ENCODE measurements at places on chromosomes 5 and 9.

- no peaks in the 10 kb centered on the region for H3K27me3 ChIP-seq
- no peaks in the 10 kb centered on the region for H3K4me1 ChIP-seq
- no peak for DNase-seq
- H3K36me3 ChIP-seq, result no peaks in the 10 kb centered on the region
- no peak overlapping the region for H3K4me3 ChIP-seq
These were observed 457.5 kb downstream of the ENC1 start for GRCh38 chr5:74183041-74183440.

GRCh38 chr5:139207297-139208000 is 9.3 kb upstream of the SIL1 start:
- no peak overlapping the region for H3K27ac ChIP-seq
- no peaks in the 10 kb centered on the region for H3K27me3 ChIP-seq
- peaks cover 4% of the 10 kb centered on the region for H3K4me1 ChIP-seq
- H3K36me3 ChIP-seq, result no peaks in the 10 kb centered on the region
- no peak for DNase-seq

DNA sequence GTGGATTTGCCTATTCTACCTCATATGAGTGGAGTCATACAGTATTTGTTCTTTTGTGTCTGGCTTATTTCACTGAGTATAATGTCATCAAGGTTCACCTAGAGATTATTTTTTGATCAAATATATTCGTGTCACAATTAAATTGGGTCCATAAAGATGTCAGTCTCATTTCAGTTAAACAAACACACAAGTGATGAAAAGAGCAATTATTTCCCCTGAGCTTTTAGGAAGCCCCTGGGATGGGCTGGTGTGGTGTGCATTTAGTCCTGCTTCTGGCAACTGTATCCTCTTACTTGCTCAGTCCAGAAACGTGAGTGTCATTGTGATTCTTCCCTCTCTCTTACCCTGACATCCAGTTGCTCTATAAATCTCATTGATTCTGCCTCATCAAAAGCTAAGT is 52.8 kb upstream of the CARTPT start:
- no peak for DNase-seq
- H3K4me3 ChIP-seq, result no peak overlapping the region
- no peaks in the 10 kb centered on the region for H3K36me3 ChIP-seq
- peaks cover 6% of the 10 kb centered on the region for H3K27me3 ChIP-seq
- no peak overlapping the region for H3K27ac ChIP-seq

GRCh38 chr5:172765766-172766286 is 5.2 kb downstream of the DUSP1 start:
- H3K36me3 ChIP-seq, result peaks cover 19% of the 10 kb centered on the region
- no peak overlapping the region for H3K27ac ChIP-seq
- DNase-seq, result no peak
- H3K4me3 ChIP-seq, result peak overlapping the region; percentile 55
- H3K27me3 ChIP-seq, result no peaks in the 10 kb centered on the region

- H3K4me1 ChIP-seq, result peaks cover 38% of the 10 kb centered on the region
- peak overlapping the region; percentile 68 for H3K27ac ChIP-seq
- peaks cover 16% of the 10 kb centered on the region for H3K36me3 ChIP-seq
- peak overlapping the region; percentile 85 for H3K4me3 ChIP-seq
These were observed 181 bp downstream of the DAP start for GRCh38 chr5:10760921-10761184.

- no peaks in the 10 kb centered on the region for H3K27me3 ChIP-seq
- peak; percentile 50 for DNase-seq
- H3K36me3 ChIP-seq, result peaks cover 31% of the 10 kb centered on the region
- no peak overlapping the region for H3K4me3 ChIP-seq
These were observed 59.4 kb downstream of the DAP start for GRCh38 chr5:10701567-10702039.

DNA sequence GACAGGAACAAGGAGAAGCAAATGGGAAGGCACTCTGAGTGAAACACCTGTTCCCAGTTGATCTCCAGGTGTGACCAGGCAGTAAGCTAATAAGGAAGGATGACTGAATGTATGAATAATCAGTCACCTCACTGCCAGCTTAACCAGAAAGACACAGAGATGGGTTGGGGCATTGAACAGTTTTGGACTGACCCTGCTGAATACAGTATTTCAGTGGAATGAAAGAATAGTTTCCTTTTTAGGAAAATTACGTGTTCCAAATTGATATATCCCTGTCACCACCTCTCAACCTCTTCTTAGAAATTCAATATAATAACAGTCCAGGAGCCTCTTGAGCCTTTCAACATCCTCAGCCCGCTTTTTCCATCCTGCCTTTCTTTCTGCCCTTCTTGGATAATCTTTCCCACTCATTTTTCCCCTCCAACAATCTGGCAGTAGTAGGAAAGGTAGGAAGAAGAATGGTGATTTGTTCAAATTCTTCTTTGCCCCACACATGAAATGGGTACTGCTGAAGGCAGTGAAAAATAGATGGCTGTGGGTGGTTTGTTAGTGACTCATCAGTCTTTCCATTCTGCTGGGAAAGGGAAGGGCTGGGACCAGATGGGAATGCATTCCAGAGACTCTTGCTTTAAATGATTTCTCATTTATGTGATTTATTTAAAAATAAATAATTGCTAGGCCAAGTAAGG is 117.9 kb downstream of the ZSWIM6 start:
- H3K4me3 ChIP-seq, result no peak overlapping the region
- no peak overlapping the region for H3K27ac ChIP-seq
- H3K4me1 ChIP-seq, result no peaks in the 10 kb centered on the region
- DNase-seq, result no peak
- no peaks in the 10 kb centered on the region for H3K36me3 ChIP-seq

GRCh38 chr5:133299021-133299420 is 247.2 kb downstream of the HSPA4 start:
- H3K27me3 ChIP-seq, result no peaks in the 10 kb centered on the region
- DNase-seq, result no peak
- H3K36me3 ChIP-seq, result no peaks in the 10 kb centered on the region
- no peaks in the 10 kb centered on the region for H3K4me1 ChIP-seq

GRCh38 chr5:151637676-151638075 is 46.5 kb upstream of the FAT2 start:
- no peak overlapping the region for H3K4me3 ChIP-seq
- H3K27ac ChIP-seq, result no peak overlapping the region
- H3K27me3 ChIP-seq, result peaks cover 21% of the 10 kb centered on the region
- H3K4me1 ChIP-seq, result no peaks in the 10 kb centered on the region
- no peak for DNase-seq

DNA sequence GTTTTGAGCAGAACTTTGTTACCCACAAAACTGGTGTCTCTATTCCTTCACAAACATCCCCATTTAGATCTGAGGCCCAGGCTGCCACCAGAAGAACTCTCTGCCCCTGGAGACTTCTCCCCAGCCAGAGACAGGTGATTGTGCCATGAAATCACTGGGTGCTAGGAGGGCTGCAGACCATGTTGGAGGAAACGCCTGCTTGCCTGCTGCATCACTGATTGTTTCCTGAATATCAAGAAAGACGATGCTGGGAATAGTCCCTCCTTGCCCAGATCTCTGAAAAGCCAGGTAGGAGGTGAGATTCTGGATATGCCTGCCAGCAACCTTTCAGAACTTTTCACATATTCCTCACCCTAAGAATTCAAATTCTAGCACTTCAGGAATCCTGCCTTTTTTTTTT is 8.1 kb downstream of the ZNF366 start:
- no peak overlapping the region for H3K27ac ChIP-seq
- DNase-seq, result no peak
- H3K4me3 ChIP-seq, result no peak overlapping the region
- no peaks in the 10 kb centered on the region for H3K4me1 ChIP-seq

DNA sequence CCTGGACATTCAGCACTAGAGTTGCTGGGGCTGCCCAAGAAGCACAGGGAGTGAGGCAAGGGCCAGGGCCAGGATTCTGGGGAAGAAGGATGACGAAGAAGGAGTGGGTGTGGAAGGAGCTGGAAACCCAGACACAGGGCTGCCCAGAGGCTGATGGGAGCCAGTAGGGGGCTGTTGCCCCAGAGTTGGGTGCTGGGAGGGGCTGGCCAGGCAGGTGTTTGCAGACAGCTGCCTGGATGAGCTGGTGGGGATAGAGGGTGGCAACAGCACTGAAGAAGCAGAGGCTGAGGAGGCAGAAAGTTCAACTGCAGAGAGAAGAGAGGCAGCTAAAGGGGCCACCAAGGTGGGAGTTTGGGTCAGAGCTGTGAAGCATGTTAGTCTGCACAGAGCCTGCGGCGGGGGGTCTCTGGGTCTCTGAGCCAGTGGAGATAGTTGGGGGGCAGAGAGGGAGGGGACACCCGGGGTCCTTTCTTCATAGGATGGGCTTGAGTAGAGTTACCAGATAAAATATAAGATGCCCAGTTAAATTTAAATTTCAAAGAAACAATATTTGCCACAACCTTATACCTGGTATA is 2.5 kb upstream of the AQP7 start:
- no peaks in the 10 kb centered on the region for H3K27me3 ChIP-seq
- no peak overlapping the region for H3K27ac ChIP-seq
- H3K36me3 ChIP-seq, result no peaks in the 10 kb centered on the region
- no peak for DNase-seq
- no peak overlapping the region for H3K4me3 ChIP-seq
- H3K4me1 ChIP-seq, result no peaks in the 10 kb centered on the region

GRCh38 chr5:1050423-1051365 is 42.1 kb downstream of the NKD2 start:
- H3K36me3 ChIP-seq, result no peaks in the 10 kb centered on the region
- no peaks in the 10 kb centered on the region for H3K27me3 ChIP-seq
- no peak for DNase-seq

GRCh38 chr5:75837258-75837841 is 120.1 kb upstream of the POC5 start:
- H3K4me1 ChIP-seq, result no peaks in the 10 kb centered on the region
- no peak overlapping the region for H3K4me3 ChIP-seq
- no peak for DNase-seq
- no peak overlapping the region for H3K27ac ChIP-seq
- H3K27me3 ChIP-seq, result no peaks in the 10 kb centered on the region
- H3K36me3 ChIP-seq, result no peaks in the 10 kb centered on the region

DNA sequence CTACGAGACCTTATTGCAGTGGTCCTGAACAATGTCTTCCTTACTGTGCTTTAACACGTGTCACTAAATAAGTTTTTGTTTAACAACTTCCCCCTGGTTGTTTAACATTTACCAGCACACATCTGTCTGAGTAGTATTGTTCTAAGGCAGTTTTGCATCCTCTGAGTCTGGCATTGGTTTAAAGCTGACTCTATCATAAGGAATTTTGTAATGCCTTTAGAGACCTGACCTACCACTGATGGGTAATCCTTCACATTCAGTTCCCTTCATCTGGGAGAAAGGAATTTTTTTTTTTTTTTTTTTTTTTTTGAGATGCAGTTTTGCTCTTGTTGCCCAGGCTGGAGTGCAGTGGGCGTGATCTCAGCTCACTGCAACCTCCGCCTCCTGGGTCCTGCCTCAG is 20.0 kb upstream of the PCAT7 start:
- H3K4me1 ChIP-seq, result no peaks in the 10 kb centered on the region
- no peak overlapping the region for H3K4me3 ChIP-seq
- H3K27me3 ChIP-seq, result peaks cover 2% of the 10 kb centered on the region
- DNase-seq, result no peak
- no peaks in the 10 kb centered on the region for H3K36me3 ChIP-seq
- no peak overlapping the region for H3K27ac ChIP-seq

- no peaks in the 10 kb centered on the region for H3K27me3 ChIP-seq
- no peak overlapping the region for H3K4me3 ChIP-seq
- DNase-seq, result no peak
- no peaks in the 10 kb centered on the region for H3K4me1 ChIP-seq
- no peaks in the 10 kb centered on the region for H3K36me3 ChIP-seq
These were observed 60.3 kb upstream of the MAP3K1 start for GRCh38 chr5:56755036-56755555.

DNA sequence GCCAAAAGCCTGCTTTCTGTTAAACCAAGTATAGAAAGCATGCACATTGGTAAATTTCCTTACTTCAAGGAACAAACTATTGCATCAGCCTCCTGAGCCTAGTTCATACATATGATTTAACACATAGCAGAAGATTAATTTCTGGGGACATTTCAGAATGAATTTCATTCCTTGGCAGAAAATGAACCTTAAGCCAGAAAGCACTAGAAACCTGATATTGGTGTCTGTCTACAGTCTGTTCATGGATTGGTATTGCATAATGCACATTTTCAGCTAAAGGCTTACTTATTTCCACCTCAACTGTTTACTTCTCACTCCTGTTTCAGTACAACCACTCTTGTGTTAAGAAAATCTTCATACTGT is 1471.8 kb upstream of the NUDT12 start:
- no peak overlapping the region for H3K4me3 ChIP-seq
- no peaks in the 10 kb centered on the region for H3K36me3 ChIP-seq
- no peak overlapping the region for H3K27ac ChIP-seq
- H3K4me1 ChIP-seq, result no peaks in the 10 kb centered on the region

- no peaks in the 10 kb centered on the region for H3K4me1 ChIP-seq
- DNase-seq, result no peak
- no peak overlapping the region for H3K27ac ChIP-seq
- no peaks in the 10 kb centered on the region for H3K36me3 ChIP-seq
These were observed 1061.9 kb upstream of the CDH18 start for GRCh38 chr5:21049901-21050300.

DNA sequence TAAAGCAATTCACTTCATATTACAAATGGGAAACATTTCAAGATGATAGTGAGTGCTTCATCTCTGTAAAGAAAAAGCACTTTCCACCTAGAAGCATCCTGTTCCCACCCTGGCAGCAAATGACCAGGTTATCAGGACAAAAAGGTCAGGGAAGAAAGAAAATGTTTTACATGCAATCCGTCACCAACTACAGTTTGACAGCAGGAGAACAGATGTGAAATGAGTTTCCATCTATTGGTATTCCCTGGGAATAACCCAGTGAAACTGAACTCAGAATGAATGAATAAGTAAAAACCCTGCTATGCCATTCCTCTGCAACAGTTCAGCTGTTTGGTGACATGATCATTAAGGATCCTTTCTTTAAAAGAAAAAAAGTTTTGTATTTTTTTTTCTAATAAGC is 67.6 kb downstream of the HTR1A start:
- no peaks in the 10 kb centered on the region for H3K4me1 ChIP-seq
- no peak overlapping the region for H3K27ac ChIP-seq
- DNase-seq, result no peak

GRCh38 chr5:132057498-132058255 is 2.8 kb upstream of the IL3 start:
- no peak overlapping the region for H3K27ac ChIP-seq
- DNase-seq, result peak; percentile 1
- H3K4me1 ChIP-seq, result no peaks in the 10 kb centered on the region
- no peak overlapping the region for H3K4me3 ChIP-seq
- H3K36me3 ChIP-seq, result no peaks in the 10 kb centered on the region

DNA sequence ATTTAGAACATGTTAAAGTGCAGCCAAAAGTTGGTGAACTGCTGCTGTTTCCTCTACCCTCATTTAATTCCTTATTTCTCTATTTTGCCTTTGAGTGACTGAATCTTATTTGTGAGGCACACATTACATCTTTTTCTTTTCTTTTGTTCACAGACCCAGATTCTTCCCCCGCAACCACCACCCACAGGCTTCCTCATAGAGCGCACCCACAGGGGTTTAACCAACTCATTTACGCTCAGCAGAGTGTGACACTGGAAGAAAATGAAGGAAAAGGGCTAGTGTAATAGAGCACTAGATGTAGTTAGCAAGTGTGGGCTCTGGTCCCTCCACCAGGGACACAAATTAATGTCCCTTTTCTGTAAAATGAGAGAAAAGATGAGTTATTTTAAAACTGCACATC is 200.7 kb downstream of the PARP8 start:
- no peaks in the 10 kb centered on the region for H3K36me3 ChIP-seq
- H3K27ac ChIP-seq, result no peak overlapping the region
- H3K4me1 ChIP-seq, result no peaks in the 10 kb centered on the region
- no peak overlapping the region for H3K4me3 ChIP-seq
- no peaks in the 10 kb centered on the region for H3K27me3 ChIP-seq
- no peak for DNase-seq

Data from DND-41 (cell line).